A549 treated with CORT108297 at 1 μM for 4 hours (cell line): ENCODE measurements at places on chromosomes 4 and X. TPM values are rescaled to one million over a fixed set of nuclear protein-coding genes. Genes with fewer than 3 reads are reported as not detected.

The AFM gene
- total RNA-seq, result not detected in 5 replicates

The FMR1NB gene
- total RNA-seq, result not detected in 5 replicates

The MAMLD1 gene
- total RNA-seq, result 8.8 to 10.0 TPM (median 9.4 TPM) in 5 replicates

The NLGN3 gene
- 0.95 to 1.2 TPM (median 1.1 TPM) in 5 replicates for total RNA-seq

The CAPN6 gene
- not detected in 5 replicates for total RNA-seq

The MXRA5 gene
- total RNA-seq, result not detected in 5 replicates

The PPEF2 gene
- total RNA-seq, result not detected in 5 replicates

The SPANXN4 gene
- not detected in 5 replicates for total RNA-seq

The FRG2 gene
- 0.09 TPM in 1 of 5 replicates, not detected in the others for total RNA-seq

The MAGEA11 gene
- 0.07 TPM in 1 of 5 replicates, not detected in the others for total RNA-seq

The GRID2 gene
- not detected in 5 replicates for total RNA-seq

The SASH3 gene
- total RNA-seq, result not detected in 5 replicates
